ENCODE measurements at places on chromosomes 4 and X.

- DNase-seq, result no peak
Observed at GRCh38 chr4:2786152-2786671, 6.7 kb upstream of the SH3BP2 start.

- no peak for DNase-seq
Observed at GRCh38 chrX:110401135-110401534, 42.5 kb downstream of the RTL9 start.

GRCh38 chrX:47177079-47177478, 16.6 kb upstream of the UBA1 start:
- DNase-seq, result no peak

DNA sequence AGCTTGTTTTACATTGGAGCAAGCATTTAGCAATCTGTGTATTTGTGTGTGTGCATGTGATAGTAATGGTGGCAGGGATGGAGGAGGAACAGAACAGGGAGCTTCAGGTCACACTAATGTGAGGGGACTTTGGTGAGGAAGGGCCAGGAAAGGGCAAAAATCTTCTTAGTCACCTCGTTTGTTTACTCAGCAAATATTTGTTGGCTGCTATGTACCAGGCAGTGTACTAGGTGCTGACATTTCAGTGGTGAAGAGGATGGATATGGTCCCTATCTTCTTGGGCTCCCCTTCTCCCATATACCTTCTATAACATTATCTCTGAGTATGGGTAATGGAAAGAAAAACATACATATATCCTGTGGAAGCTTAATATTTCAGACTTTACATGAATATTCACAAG, 48.5 kb upstream of the HDAC8 start:
- no peak for DNase-seq

DNA sequence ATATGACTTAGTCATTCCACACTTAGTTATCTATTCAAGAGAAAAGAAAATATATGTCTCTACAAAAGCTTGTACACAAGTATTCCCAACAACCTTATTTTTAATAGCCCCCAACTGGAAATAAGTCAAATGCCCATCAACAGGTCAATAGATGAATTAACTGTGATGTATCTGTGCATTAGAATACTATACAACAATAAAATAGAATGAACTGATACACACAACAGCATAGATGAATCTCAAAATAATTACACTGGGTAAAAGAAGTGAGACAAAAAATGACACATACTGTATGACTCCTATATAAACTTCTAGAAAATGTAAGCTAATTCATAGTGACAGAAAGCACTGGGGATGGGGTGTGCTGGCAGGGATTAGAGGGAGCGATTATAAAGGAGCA, 354.1 kb upstream of the DIPK2B start:
- DNase-seq, result no peak

- no peak for DNase-seq
Observed at GRCh38 chr4:140162596-140162995, 8.6 kb upstream of the MAML3 start.

DNA sequence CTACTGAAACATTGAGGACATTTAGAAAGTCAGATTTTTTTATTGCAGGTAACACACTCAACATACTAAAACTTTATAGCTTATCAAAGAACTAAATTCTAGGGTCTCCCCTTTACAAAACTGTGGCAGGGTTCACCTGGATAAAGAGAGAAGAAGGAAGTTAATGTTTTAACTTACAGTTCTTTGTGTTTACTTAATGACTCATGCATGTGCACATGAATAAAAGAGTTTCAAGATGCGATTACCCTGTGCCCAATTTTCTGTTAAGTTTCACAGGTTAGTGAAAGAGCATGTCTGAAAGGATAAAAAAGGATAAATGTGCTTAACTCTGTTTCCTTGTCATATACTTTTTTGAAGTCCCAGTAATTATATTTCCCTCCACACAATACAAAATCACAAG, 16.8 kb downstream of the DCAF8L1 start:
- DNase-seq, result no peak

DNA sequence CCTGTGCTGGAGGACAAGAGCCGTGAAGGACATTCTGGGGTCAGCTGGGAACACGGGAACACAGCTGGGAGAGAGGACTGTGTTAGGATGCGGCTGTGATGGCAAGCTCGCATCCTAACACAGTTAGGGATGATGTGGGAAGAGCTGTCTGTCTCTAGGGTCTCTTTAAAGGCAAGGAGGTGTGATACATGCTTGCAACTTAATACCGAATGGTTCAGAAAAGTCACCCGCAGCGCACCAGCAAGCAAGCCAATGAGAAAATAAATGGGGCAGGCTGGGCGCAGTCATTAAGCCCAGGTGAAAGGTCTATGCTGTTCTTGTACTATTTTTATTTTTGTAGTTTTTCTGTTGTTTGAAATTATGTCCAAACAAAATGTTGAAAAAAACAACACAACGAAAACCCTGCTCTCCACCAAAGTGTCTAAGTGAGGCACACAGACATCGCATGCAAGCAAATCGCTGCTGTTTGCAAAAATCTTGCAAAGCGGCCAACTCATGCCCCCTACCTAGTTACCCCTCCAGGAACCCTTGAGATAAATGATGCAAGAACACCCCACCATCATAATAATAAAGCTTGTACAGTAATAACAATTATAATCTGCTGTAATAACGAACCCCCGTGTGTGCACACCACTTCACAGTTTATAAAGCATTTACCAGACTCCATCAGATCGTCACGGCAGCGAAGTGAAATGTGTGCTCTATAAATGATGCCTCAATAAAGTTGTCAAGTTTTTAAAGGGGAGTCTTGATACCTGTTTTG, 17.9 kb upstream of the ADRA2C start:
- DNase-seq, result no peak

DNA sequence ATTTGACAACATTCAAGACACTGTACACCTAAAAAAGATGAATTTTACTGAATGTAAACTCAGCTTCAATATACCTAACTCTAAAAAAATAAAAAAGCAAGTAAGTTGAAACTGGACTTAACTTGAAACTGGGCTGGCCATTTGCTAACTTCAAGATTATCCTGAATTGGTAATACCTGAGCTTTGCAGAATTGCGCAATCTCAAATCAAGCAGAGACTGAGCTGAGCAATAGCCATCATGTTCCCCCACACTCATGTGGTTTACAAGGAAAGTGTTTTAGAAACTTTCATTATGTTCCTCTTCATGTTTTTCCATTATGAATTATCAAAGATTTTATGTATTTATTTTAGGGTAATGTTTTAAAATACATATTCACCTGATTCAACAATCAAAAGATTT, 38.7 kb downstream of the ANXA5 start:
- no peak for DNase-seq

- DNase-seq, result peak; percentile 3
Observed at GRCh38 chr4:189436207-189436606, 504.5 kb upstream of the FRG1 start.

DNA sequence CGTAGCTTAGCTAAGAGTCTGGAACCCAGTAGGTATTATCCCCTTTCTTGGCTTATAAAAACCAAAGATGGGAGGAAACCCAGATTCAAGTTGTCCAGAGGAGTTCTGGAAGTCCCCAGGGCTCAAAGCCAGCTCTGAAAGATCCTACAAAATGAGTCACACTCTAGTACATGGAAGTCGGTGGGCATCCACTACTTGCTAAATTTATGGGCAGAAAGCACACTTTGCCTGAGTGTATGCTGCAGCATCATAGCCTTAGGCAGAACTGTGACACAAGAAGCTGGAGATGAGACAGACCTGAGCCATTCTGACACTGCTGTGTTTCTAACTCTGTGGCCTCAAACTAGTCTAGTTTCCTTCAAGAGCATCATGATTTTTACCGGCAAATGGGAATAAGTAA, 429.3 kb downstream of the AFF2 start:
- peak; percentile 2 for DNase-seq

DNA sequence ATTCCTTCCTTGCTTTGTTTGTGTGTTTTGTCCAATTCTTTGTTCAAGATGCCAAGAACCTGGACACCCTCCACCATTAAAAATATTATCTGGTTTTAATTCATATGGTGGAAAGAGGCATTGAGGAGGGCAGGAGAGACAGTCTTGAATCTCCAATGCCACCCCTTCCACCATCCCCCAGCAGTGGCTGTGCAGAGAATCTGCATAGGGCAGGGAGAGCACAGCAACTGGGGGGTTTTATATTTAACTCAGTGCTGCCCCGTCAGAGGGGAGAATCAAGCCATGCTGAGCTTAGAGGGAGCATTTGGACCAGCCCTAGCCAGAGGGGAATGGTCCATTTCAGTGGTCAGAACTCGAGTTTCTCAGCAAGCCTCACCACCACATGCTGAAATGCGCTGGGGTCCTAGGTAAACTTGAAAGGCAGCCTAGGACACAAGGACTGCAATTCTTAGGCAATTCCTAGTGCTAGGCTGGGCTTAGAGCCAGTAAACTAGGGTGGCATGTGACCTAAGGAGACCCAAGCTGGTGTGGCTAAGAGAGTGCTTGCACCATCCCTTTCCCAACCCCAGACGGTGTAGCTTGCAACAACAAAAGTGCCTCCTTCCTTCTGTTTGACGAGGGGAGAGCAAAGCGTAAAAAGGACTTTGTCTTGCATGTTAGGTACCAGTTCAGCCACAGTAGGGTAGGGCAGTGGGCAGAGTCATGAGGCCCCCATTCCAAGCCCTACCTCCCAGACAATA, 34.2 kb downstream of the CCDC158 start:
- DNase-seq, result peak; percentile 66

GRCh38 chrX:93673869-93674271, at the start of gene FAM133A:
TSS of gene FAM133A (plus strand) at chrX:93674206. CDS start at chrX:93709420, 35,214 bp downstream.
- DNase-seq, result no peak

DNA sequence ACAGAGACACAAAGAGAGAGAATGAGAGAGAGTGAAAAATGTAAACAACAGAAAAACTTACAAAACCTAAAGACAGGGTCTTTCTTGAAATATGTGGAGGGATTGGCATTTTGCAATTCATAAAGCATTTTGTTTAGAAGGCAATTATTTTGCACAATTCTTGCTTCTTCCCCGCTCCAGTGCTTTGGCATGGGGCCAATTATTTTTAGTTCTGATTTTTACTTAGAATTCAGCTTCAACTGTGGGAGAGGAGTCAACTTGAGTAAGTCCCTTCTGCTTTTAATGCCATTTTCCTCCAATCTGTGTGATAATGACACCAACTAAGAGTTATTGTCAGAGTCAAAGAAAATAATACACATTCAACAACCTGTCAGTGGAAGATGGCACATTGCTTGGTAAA, 1051.9 kb downstream of the NLGN4X start:
- no peak for DNase-seq

DNA sequence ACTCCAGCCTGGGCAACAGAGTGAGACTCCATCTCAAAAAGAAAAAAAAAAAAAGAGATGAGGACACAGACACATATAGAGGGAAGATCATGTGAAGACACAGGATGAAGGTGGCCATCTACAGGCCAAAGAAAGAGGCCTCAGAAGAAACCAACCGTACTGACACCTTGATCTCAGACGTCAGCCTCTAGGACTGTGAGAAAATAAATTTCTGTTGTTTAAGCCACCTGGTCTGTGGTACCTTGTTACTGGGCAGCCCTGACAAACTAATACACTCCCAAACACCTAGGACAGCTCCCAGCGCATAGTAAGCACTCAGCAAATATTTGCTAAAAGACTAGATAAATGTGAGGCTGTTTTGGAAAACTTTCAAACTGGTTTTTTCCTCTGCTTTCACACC, 59.2 kb upstream of the SMIM10 start:
- DNase-seq, result no peak

DNA sequence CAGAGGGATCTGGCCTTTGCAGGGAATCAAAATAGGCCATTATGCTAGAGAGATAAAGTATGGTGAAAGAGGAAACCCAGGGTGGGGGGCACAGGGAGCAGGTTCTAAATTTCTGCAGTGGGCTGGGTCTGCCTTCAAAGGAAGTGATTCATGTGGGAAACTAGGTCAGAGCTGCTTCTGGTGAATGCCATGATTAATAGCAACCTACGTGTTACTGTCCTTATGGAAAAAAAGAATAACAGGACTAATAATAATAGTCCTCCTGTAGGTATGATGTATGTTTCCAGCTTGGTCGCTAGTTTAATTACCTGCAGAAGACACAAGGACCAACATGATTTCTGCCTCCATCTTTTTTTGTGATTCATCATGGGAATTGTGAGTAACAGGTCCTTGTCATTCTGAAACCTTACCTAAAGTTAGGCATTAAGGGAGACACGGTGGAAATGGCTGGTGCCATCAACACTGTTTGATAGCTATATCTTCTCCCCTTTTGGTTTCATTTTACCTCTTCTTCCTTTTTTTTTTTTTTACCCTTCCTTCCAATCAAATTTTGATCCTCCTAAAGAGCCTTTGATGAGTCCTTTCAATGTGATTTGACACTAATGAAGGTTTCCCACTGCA, 180.4 kb downstream of the CPEB2 start:
- DNase-seq, result no peak

GRCh38 chr4:148850257-148850995, 408.2 kb upstream of the NR3C2 start:
- DNase-seq, result no peak

- no peak for DNase-seq
Observed at GRCh38 chrX:26914232-26914631, 548.9 kb downstream of the PPP4R3C start.

DNA sequence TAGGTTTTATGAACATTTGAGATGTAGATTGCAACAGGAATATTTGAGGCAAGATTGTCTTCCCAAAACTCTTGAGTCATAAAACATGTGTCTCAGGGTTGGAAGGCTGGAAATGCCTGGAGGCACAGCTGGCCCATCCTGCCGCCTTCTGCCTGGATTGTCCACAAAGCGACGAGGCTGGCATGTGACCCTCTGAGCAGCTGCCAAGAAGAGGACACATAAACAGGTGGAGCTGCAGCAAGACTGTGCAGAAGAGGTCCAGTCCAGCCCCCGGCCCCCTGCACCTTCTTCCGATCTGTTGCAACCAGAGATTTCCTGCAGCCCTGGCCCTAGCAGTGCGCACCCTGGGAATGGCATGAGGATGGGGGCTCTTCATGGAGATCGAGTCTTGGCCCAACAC, 101.9 kb upstream of the BCOR start:
- DNase-seq, result no peak

- DNase-seq, result no peak
Observed at GRCh38 chrX:52270453-52271116, 85.9 kb downstream of the MAGED4 start.

GRCh38 chr4:100079264-100079663, 111.0 kb downstream of the DDIT4L start:
- no peak for DNase-seq

DNA sequence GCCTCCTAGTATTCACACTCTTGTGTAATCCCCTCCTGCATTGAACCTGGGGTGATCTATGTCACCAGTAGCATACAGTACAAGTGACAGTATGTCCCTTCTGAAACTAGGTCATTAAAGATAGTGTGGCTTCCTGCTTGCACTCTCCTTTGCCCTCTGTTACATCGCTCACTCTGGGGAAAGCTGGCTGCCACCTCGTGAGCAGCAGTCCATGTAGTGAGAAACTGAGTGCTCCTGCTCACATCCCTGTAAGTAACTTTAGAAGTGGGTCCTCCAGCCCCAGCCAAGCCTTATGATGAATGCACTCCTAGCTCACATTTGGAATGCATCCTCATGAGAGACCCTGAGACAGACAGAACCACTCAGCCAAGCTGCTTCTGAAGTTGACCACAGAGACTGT, 89.8 kb upstream of the TNIP3 start:
- no peak for DNase-seq

DNA sequence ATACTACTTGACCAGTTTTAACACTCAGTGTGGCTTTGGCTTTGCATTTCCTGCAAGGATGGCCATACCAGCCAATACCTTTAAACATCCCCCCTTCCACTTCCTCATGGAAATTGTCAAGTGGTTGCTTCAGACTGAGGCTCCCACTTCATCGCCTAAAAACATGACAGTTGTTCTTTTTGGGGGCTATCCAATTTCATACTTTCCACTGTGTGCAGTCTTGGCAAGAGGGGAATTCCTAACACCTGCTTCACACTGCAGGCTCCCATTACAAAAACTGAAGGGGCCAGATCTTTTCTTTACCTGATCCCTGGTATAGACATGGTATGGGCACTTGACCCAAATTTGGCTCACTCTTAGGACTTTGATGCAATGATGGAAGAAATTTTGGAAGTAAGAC, 28.5 kb upstream of the TSR2 start:
- DNase-seq, result no peak
